Activated T-helper 17 cell treated with anti-CD3 and anti-CD28 coated beads, Interleukin-2, amount 50 U/mL, for 72 hours (primary cell): ENCODE measurements at places on chromosomes 1 and 21. TPM values are rescaled to one million over a fixed set of nuclear protein-coding genes. Genes with fewer than 3 reads are reported as not detected.

DIO1 gene
- not detected for total RNA-seq

KRTAP19-3 gene
- not detected for total RNA-seq

BNIPL gene
- 1.4 TPM for total RNA-seq

CD247 gene
- total RNA-seq, result 168 TPM

DCST2 gene
- 0.67 TPM for total RNA-seq

MEX3A gene
- 0.15 TPM for total RNA-seq

ATP1A4 gene
- not detected for total RNA-seq

LHX4 gene
- total RNA-seq, result not detected

OPTC gene
- not detected for total RNA-seq

GOLT1A gene
- 0.48 TPM for total RNA-seq

DCST1 gene
- not detected for total RNA-seq

KLF17 gene
- total RNA-seq, result not detected

CAMK1G gene
- 0.21 TPM for total RNA-seq

HSPA6 gene
- total RNA-seq, result 0.41 TPM

TSSK3 gene
- 1.7 TPM for total RNA-seq

GFI1 gene
- total RNA-seq, result 33.0 TPM

KRTAP13-4 gene
- total RNA-seq, result not detected

CLCA1 gene
- not detected for total RNA-seq

OR2L5 gene
- total RNA-seq, result 0.09 TPM

LCE2B gene
- total RNA-seq, result not detected

RHBG gene
- total RNA-seq, result not detected

CRNN gene
- not detected for total RNA-seq

CIART gene
- 12.4 TPM for total RNA-seq

CD53 gene
- 315 TPM for total RNA-seq
